ENCODE measurements at places on chromosomes 16 and 17.
A peak's percentile ranks its signal among the peaks of the same experiment; 100 is the strongest.

DNA sequence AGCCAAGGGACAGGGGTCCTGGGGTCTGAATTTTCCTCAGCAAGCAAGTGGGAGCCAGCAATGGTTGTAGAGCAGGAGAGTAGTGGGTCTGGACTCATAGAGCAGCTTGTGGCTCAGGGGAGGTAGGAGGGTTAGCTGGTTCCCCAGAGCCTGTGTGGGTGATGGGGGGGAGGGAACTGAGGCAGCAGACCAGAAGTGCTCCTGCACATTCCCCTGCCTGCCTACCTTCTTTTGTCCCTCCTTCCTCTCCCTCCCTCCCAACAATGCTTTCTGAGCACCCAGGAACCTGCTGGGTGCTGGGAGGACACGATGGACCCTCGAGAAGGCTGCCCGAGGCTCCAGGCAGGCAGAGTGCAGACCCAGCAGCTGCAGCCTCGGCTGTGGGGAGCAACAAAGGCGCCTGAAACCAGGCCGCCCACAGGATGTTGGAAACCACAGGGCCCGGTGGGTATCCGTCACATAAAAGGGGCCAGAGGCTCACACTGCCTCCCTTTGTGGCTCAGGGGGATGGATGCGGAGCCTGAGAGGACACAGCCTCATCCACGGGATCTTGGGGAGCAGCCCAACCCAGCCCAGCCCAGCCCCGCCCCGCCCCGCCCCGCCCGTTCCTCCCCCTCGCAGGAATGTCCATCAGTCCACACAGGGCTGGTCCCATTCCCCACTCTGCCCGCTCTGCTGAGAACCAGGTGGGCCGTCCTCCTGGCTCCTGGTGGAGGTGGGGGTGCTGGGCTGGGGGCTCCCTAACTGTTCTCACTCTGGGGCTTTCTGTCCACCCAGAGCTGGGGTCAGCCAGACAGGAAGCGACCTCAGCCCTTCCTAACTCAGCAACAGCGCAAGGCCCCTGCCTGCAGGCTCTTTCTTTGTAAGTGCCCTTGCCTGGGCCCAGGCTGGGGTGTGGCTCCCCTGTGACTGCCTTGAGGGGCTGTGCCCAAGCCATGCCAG lies 1.7 kb upstream of the NLRC3 start:
- no peak for DNase-seq

DNA sequence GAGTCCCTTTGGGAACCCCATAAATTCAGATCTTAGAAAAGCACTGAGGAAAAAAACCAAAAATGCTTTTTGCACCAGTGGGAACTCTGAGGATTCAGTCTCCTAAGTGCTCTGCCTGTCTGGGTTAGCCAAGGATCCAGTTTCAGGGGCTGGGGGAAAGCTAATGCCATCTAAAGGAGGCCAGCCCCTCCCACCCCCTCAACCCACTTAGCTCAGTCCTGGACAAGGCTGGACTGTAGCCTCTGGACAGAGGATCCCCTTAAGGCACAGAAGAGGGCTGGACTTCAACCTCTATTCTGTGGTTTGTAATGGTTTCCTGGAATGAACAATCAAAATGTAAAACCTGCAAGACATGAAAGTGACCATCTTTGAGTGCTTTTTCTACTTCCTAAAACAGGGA lies 356.1 kb upstream of the ZFHX3 start:
- no peak for DNase-seq

DNA sequence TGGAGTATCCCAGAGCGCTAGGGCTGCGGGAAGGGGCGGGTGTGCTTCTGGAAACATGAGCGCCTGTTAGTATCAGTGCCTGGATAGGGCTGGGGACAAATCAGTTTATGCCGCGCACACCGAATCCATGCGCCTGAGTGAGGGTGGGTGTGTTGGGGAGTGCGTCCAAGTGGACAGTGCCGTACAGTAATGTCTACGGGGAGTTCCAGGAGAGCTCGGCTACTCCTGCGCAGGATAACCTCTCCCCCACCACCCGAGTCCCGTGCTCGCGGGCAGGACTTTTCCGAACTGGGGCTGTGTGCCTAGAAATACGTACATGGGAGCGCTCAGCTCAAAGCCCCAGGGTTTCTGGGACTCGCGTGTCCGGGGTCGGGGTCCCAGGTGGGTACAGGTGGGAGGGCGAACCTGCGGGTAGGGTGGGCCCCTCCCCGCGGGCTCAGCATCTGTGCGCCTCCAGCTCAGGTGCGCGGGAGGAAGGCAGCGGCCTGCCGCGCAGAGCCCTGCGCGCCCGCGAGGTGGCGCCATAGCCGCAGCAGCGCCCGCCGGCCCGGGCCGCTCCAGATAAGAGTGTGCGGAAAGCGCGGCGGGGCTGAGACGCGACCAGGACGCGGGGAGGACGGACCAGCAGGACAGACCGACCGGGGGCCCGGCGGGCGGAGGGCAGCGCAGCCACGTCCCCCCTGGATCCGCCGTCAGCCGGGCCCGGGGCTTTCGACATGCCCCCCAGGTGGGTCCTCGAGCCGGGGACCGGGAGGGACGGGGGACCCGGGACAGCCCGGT lies at the start of gene HIC1:
Gene HIC1 (plus strand): TSS at position 592 of the 780 bp plus-strand sequence. CDS start 1,588 bp downstream, outside the sequence.
- peak; percentile 35 for DNase-seq

DNA sequence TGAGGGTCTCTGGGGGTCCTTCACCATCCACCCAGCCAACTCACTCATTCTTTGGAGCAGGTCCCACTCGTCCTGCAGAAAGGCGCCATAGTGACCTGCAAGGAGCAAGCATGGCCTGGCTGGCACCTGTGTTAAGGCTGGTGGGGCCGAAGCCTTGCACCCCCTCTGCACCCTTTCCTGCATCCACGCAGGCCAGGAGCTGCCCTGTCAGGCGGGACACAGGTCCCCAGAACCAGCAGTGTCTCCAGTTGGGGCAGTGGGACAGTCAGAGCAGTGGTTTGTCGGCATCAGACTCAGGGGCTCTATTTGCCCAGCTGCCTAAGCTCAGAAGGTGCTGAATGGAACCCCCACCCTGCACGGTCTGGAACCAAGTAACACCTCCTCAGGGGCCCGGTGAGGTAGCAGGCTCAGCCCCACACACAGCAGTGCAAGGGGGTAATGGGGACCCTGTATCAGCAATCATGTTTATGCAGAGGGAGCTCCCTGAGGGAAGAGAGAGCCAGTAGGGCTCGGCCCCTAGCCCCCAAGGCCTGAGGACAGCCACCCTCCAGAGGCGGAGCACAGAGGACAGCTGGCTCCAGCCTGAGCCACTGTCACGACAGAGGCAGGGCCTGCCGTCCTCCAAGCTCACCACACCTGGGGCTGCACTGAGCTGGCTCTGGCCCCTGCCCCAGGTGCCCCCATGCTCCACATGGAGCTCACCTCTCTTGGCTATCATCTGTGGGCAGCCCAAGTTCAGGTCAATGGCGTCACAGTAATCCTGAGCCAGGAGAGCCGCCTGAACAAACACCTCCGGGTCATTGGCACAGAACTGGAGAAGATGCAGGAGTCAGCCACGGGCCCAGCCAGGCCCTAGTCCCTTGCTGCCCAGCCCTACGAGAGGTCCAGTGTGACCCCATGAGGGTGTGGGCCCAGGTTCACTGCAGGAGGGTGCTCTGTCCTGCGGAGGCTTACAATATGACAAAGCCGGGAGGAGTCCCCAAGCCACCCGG lies 1.9 kb downstream of the DUS1L start:
- DNase-seq, result no peak

GRCh38 chr16:67649494-67649931 lies 4.6 kb downstream of the CARMIL2 start:
- DNase-seq, result no peak

DNA sequence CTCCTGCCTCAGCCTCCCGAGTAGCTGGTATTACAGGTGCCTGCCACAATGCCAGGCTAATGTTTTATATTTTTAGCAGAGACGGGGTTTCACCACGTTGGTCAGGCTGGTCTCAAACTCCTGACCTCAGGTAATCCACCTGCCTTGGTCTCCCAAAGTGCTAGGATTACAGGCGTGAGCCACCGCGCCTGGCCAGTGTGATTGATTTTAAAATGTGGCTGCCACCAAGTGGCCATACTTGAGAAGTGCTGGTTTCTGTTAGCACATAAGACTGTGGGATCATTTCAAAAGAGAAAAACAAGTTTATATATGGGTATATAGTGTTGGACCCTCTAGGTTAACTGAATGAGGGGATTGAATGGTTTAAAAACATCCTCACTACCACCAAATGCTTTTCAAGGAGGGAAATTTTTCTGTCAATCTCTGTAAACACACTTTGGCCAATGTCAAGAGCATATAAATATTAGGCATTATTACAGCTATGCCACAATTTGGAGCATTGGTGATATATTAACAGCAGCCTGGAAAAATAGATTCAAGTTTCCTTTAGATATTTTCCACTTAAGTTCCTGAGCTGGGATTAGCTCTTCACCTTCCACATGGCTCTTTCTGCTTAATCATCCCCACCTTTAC lies 13.5 kb upstream of the DHRS13 start:
- DNase-seq, result peak; percentile 22

- peak; percentile 39 for DNase-seq
These were observed 96.9 kb downstream of the RAB11FIP4 start for GRCh38 chr17:31488264-31488981.

GRCh38 chr17:73562896-73563295 lies 81.3 kb downstream of the SDK2 start:
- DNase-seq, result no peak

GRCh38 chr17:18158022-18158600 lies 25.5 kb upstream of the ALKBH5 start:
- no peak for DNase-seq

DNA sequence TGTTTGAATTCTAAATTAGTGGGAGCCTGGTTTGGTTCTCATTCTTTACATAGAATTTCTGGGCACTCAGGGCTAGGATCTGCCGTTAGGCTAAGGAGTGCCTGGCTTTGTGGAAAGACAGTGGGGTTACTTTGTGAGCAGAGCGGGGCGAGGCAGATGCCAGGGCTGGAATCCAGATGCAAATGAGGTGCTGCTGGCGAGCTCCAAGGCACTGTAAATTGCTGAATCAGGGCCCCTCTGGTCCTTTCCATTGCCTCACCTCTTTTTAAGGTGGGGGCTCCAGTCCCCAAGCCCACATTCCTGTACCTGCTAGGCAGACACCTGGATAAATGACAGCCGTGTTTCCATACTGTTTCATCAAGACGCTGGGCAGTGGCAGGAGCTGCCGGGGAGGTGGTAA lies 33.8 kb downstream of the PIPOX start:
- no peak for DNase-seq

DNA sequence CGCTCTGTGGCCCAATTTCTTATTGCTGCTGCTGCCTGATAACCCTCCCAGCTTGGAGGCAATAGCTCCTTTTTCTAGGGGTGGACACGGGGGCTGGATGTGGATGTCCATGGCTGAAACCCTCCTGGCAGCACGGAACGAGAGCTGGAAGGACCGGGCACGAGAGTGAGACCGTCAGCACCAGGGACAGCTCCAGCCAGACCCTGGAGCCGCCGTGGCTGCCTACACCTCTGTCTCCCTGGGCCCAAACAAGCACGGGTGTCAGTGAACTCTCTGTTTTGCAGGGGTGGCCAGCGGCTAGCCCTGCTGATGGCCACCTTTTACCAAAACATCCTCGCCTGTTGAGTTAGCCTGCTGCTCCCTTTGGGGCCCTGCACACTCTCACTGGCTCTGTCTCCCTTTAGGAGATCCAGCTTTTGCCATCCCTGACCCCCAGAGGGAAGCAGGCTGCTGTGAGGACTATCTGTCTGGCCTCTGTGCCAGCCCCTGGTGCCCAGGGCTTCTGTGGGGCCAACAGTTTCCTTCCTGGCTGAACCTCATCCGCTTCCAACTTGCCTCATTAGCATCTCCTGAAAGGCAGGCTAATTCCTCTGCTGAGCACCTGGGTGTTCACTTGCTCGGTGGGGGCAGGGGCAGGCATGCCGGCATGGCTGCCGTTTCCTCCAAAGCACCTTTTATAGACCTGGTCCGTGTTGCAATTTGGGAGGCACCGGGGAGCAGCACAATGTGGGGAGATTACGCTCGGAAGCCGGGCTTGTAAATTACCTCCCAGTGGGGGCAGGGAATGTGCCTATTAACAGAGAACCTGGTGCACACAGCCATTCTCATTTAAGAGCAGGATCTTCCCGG lies 118.1 kb downstream of the ENGASE start:
- DNase-seq, result no peak

- no peak for DNase-seq
These were observed 4.9 kb upstream of the PGAP6 start for GRCh38 chr16:386641-387156.

GRCh38 chr16:88316941-88317612 lies 65.7 kb upstream of the ZNF469 start:
- no peak for DNase-seq

DNA sequence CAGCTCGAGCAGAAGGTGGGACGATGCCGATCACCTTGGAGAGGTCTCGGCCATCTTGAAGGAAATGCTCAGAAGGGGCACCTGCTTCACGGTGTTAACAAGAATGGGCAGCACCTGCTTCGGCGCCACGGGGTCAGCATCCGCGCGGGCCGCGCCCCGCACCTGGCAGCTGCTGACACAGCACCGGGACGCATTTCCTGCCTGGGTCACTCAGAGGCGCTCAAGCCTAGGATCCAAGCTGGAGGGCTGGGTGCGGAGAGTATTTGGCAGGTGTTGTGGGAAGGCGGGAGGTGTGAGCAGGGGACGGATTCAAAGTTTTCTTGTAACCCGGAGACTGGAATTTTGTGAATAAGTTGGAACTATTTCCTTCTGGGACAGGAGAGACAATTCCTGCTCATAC lies 39.3 kb upstream of the AKTIP start:
- no peak for DNase-seq

- no peak for DNase-seq
These were observed 9.7 kb downstream of the CENPV start for GRCh38 chr17:16343569-16343968.

DNA sequence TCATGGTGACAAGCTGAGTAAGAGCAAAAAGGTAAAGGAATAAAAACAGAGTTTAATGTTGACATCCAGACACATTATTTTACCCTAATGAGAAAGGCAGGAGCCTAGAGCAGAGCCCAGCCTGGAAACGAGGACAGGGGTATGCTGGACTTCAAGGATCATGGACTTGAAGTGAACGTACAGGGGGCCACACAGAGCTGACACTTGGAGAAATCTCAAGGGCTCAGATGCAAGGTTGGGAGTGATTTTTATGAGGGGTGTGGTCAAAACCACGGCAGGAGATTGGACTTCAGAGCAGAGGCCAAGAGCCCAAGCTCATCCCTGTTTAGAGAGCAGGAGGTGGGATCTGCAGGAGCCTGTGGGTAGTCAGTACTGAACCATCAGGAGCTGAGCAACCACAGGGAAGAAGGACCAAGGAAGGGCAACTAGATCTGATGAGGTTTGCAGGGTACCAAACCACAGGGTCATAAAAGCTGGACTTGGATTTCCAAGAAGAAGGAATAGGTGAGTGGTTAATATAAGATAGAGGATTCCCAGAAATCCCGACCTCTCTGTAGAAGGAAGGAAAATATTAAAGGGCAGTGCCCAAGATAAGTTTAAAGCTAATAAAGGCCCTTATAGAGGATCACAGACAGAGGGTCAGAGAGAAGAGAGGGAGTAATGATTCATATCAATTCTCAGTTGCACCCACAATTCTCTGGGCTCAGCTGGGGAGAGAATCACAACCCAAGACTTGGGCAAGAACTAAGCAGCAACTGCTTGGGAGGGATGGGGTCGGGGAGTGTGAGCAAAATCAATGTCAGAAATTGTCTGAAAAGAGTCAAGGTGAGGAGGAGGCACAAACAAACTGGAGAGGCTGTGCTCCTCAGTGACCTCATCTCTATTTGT lies 331.7 kb downstream of the SOX9 start:
- DNase-seq, result no peak
